H4 (cell line): ENCODE measurements at places on chromosomes 4 and X. TPM values are rescaled to one million over a fixed set of nuclear protein-coding genes. Genes with fewer than 3 reads are reported as not detected.

- DNase-seq: peak; percentile 75
These were observed 474.3 kb upstream of the FTHL17 start for GRCh38 chrX:31546126-31546525.

GRCh38 chrX:9906919-9907318, 60.2 kb upstream of the CLDN34 start:
- DNase-seq: no peak

GRCh38 chr4:99088023-99088449, 552 bp downstream of the ADH5 start:
- DNase-seq: peak; percentile 53

DNA sequence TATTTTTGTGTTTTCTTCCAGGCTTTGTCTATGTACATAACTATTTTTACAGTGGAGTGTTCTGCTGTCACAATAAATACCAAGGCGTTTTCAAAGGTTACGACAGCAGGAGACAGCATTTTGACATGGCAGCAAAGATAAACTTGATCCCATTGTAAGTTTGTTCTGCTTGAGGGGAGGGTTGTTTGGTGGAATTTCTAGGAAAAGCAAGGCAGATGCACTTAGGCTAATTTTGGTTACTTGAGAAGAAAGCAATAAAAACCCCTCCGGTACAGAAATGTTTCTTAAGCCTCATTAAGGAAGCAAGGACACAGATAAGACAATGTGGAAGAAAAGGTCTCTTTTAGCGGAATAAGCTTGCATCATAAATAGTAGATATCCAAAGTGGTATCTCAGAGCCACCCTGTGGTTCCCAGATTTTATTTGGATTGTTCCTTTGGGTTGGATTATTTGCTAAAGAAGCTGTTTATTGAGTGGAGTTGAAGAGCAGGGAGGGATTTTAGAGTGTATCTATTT, 54.3 kb downstream of the CLCN5 start:
- DNase-seq: no peak

DNA sequence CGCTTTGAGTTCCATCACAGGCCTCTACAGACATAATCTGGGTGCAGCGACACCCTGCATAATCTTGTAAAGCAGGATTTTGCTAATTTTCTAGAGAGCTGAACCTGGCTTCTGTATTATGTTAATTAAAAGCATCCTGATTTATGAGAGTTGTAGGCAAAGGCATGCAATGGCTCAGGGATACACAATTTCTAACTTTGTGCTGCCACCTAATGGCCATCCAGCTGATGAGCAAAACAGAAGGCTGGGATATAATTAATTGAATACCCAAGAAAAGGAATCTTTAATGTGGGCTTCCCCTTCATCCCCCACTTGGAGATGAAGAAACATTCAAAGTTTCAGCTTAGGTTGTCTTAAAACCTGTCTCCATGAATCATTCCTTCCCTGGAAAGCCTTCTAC, 78.1 kb downstream of the BMP15 start:
- DNase-seq: no peak

GRCh38 chr4:14184265-14184664, 556.7 kb upstream of the BOD1L1 start:
- no peak for DNase-seq

DNA sequence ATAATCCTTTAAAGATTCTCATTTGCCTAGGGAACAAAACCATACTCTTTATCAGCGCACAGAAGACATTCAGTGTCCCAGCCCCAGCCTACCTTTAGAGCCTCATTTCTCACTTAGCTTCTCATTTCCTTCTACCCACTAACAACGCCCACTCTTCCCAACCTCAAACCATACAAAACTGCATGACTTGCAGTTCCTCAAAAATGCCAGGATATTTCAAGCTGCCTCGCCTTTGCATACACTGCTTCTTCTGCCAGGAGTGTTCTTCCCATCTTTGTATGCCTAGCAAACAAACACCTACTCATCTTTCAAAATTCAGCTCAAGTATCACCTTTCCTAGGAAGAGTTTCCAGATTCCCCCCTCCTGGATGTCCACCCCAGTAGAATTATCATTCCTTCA, 129.9 kb upstream of the ADGRL3 start:
- DNase-seq: no peak

The CCDC110 gene
- total RNA-seq: 0.12 TPM in 1 of 2 replicates, not detected in the other

The MAGEA4 gene
- total RNA-seq: not detected in 2 replicates

The REPS2 gene
- total RNA-seq: 0.53 and 1.1 TPM in 2 replicates

The NHSL2 gene
- total RNA-seq: under 0.01 and 0.06 TPM in 2 replicates

The IL2RG gene
- not detected in 2 replicates for total RNA-seq
